ENCODE measurements at places on chromosomes 12 and 14.

DNA sequence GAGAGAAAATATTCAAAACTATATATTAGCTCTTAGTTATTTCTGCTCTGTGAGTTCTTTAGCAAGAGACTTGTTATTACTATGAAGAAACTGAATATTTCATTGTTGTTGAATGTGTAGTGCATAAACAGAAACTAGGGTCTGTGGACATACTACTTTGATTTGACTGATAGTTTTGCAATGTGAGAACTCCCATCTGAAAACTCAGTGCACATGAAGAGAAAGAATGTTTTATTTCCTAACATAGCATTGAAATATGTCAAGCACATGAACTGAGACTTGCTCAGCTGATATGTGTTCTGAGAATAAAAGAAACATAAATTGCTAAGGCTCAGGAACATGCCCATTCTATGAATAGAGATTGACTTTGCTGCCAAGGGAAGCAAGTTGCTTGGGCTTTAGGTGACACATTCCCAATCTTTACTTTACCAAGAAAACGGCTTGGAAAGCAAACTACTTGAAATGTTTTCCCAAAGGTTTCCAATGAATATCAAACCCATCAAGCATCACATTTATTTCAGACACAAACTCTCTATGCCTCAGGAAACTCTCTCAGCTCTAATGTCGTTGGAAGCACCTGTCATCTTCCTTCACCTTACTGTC lies 290.4 kb downstream of the SLC16A7 start:
- DNase-seq, result no peak

DNA sequence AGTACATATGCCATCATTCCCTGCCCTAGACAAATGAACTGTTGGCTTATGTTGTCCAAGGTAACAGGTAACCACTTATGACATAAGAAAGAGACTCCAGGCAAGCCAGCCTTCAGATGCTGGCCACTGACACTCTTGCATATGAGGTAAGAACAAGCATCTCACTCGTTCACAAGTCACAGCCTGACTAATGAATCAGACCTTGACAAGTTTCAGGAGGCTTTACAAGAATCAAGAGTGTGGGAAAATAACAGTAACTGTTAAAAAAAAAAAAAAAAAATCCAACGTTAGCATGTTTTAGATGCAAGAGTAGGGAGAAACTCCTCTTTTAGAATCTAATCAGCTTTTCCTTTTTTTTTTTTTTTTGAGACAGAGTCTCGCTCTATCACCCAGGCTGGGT lies 40.7 kb downstream of the ZFYVE1 start:
- DNase-seq, result no peak

GRCh38 chr14:77544571-77544970 lies 46.0 kb upstream of the ISM2 start:
- no peak for DNase-seq

DNA sequence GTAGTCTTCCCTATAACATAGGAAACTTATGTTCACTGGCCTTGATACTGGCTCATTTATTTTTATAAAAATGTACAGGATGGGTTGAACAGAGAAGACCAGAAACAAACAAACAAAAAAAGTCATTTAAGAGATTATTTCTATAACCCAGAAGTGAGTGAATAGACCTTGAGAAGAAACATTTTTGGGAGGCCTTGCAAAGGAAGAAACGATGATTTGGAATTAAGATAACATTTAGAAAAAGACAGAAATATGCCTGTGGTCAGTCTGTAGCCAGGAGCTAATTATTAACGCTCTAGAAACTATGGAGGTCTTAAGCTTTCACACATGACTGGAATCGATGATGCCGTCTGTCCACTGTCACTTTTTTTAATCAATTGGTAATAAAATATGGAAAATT lies 264.0 kb downstream of the EGLN3 start:
- no peak for DNase-seq

DNA sequence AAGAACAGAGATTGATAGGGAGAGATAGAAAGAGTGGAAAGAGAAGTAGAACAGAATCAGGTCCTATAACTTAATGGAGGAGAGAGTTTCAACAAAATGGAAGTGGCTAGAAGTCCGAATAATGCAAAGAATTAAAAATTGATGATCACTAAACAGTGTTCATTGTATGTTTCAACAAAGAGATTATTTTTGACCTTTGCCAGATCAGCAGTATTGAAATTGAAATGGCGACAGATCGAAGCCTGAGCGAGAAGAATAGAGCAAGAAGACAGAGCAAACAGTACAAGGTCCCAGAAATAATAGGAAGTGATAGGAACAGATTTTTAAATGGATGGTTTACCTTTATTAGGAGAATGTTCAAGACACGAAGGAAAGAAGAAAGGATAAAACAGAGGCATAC lies 1012.8 kb upstream of the FBXO33 start:
- no peak for DNase-seq

DNA sequence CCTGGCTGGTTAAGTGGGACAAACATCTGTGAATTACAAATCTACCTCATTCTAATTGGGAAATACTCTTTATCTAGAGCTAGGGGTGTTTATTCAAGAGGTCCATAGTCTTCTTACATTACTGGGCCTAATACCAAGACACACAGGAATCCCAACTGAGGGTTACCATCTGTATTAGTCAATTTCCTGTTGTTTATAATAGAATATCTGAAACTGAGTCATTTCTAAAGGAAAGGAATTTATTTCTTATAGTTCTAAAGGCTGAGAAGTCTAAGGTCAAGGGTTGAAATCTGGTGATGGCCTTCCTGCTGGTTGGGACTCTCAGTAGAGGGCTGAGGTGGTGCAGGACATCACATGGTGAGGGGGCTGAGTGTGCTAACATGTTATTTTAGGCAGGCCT lies 36.0 kb downstream of the RTRAF start:
- DNase-seq, result no peak

DNA sequence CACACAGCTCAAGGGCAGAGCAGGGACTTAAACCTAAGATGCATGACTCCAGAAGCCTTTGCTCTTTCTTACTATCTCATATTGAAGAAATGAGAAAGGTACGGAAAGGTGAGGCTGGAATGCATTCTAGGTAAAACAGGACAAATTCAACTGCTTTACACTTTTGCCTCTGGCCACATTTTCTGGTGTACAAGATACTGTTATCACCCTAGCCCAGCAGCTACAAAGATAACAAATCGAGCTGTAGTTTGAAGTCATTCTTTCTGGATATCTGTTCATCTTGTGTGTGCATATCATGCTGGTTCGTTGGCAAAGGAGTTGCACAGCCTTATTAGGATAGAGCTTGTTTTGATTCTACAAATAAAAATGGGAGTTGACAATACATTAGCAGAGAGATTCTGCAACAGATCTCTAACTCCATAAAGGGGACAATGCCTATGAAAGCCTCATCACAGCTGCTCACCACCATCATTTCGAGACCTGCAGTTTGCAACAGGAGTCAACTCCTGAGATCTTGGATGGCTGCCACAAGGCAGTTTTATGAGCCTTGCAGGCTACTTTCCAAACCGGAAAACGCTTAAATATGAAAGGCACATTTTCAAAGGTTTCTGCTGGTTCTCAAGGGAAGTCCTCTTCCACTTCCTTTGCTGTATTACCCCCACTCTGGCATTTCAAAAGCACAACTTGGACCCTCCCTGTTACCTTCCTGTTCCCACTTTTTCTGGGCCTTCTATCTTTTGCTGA lies 64.9 kb downstream of the STXBP6 start:
- DNase-seq, result no peak

DNA sequence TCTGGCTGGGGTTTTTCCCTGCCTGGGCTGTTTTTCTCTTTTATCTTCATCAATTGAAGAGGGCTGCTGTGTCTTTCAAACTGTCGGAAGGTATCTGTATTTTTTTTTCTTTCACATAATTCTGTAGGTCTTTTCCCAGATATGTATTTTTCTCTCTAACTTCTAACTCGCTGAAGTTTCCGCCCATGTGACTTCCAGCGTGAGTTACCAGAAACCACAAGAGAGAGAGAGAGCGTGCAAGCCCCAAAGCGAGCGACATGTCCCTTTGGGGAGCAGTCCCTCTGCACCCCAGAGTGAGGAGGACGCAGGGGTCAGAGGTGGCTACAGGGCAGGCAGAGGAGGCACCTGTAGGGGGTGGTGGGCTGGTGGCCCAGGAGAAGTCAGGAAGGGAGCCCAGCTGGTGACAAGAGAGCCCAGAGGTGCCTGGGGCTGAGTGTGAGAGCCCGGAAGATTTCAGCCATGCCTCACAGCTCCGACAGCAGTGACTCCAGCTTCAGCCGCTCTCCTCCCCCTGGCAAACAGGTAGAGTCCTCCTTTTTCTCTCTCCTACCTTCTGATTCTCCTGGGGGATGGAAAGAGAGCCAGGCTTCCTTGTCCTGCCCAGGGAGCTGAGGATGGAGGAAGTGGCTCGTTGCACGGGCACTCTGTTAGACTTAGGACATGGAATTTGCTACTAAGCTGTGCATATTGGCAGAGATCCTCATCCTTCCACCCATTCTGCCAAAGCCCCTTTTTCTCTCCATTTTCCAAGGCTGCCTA lies at the start of gene BATF:
TSS of gene BATF (plus strand) at position 246 of the 759 bp plus-strand sequence. CDS start at position 460, 214 bp downstream.
- DNase-seq, result no peak

DNA sequence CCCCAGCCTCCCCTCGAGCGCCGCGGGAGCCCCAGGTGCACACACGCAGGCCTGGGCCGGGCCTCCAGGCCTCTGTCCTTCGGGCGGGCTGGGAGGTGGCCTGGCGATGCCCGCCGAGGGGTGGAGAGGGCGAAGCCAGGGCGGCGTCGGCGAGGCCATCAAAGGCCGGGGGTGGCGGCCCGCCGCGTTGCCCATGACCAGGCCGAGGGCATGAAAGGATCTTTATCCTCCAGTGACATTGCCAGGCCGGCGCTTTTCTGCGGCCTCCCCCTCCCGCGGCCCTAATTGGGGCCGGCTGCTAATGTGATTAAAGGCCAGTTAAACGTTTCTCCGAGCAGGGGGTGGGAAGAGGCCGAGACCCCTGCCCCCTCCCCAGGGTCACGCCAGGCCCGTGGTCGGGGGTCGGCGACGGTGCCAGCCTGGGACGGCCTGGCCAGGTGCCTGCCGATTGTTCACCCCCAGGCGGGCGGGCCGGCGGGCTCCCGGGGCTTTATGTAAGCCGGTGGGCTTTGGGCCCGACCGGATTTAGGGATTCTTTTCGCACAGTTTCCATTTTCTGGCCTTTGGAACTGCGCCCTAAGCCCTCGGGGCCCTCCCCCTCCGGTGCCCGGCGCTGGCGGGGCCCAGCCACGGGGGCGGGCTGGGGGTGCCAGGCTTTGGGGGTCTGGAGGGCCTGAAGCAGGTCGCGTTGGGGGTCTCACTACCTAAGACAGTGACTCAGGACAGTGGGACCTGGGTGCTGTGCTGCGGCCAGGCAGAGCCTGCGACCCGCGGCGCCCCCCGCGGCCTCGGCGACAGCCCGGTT lies 103.2 kb upstream of the DIO3 start:
- DNase-seq, result no peak

DNA sequence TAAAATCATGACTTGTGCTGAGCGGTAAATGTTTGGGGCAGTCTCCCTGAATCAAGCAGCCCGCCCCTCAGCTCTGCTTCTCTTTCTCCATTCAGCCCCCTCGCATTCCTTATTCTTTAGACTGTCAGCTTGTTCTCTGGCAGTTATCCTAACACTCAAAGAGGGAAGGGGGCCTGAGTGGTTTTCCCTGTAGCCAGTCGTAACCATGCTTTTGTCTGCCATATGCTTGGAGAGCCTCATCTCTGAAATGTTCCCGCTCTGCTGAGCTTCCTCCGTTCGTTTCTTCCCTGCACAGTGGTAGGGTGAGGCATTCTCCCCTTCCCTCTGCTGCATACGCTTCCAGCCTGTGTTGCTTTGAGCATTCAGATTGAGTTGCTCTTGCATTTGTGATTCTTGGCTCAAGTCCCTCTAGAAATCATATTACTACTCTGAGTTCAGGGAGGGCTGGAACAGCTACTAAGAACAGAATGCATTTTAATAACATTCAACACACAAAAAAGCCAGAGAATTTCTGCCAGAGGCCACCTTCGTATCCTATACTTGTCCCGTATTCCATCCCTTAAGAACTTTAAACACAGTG lies 119.7 kb downstream of the FBXL14 start:
- no peak for DNase-seq

DNA sequence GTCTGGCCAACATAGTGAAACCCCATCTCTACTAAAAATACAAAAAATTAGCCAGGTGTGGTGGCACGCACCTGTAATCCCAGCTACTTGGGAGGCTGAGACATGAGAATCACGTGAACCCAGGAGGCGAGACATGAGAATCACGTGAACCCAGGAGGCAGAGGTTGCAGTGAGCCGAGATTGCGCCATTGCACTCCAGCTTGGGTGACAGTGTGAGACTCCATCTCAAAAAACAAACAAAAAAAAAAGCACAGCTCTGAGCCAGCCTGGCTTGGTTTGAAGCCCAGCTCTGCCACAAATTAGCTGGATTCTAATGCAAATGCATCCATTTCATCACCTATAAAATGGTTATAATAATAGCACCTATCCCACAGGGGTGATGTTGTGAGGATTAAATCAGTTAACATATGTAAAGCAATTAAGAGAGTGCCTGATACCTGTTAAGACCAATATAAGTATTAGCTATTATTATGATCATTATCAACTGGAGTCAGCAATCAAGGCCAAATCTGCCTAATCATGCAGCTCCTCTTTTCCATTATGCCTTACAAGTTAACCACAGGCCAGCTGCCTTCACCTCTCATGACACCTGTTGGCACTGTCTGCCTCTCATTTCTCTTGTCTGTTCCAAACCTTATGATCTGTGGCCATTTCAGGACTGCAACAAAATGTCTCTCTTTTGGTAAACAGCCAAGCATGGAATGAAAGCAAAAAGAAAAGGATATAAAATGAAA lies 2.1 kb downstream of the GNPTAB start:
- DNase-seq, result no peak

GRCh38 chr14:81298911-81299310 lies 78.2 kb upstream of the GTF2A1 start:
- DNase-seq, result no peak

GRCh38 chr14:64753999-64754398 lies 49.8 kb downstream of the PLEKHG3 start:
- no peak for DNase-seq

GRCh38 chr12:118553856-118554504 lies 177.6 kb downstream of the SUDS3 start:
- no peak for DNase-seq

- no peak for DNase-seq
Measured at GRCh38 chr12:89176676-89177075, 175.6 kb downstream of the DUSP6 start.

DNA sequence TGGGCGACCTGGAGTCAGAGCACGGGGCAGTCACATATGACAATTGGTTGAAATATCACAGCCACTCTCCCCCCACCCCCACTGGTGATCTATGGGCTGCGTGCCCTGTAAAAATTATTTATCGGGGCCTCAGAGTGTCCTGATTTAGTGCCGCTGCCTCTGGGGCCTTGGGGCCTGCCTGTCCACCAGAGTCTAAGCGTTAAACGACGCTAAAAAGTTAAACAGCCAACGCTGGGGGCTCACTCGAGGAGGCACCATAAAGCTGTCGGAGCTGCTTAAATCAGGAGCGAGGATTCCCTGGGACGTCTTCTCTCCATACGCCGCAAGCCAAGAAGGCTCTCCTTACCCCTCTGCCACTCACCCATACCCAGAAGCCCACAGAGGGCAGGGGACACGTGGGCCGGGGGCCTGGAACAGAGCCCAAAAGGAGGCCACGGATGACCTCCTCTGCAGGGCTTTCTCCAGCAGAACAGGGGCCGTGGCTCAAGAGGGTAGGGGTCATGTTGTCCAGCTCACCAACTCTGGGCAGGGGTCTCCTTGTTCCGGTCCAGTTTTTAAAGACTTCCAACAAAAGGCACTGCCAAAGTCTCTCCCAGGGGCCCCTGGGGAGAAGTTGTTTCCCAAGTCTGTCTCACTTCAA lies 42.2 kb downstream of the SMUG1 start:
- peak; percentile 61 for DNase-seq
